ENCODE measurements at places on chromosomes 3 and 15.

DNA sequence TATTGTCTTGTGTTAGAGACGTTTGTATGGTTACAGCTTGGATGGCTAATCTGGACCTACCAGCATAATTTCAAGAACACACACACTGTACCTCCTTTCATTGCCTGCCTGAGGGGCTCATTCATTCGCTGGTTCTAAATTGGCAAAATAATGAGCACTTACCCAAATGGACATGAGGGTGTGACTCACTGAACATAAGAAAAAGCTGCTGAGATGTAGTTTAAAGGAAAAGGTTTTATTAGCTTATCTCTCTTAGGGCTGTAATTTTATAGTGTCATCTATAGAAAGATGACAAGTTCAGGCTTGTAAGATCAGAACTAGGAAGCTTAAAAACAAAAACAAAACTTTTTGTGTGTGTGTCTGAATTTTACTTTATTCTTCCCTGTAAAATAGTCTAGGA lies 120.7 kb upstream of the WNT7A start:
- DNase-seq, result no peak

DNA sequence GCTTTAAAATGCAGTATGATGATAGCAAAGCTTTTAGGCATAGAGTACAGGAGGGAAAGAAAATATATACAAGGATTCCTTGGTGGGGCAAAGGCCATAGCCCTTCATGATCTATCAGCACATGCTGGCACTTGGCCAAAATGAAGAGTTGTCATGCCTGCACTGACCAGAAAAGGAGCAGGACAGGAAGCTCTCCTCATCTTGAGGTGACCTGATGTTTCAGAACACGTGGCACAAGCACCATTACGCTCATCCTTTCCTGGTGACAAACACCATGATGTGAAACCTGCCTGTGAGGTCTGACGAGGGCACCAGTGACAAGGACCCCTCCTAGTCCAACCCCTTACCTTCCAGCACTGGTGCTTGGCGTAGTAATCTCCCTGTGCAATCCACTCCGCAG lies 77.9 kb upstream of the DCLK3 start:
- no peak for DNase-seq

DNA sequence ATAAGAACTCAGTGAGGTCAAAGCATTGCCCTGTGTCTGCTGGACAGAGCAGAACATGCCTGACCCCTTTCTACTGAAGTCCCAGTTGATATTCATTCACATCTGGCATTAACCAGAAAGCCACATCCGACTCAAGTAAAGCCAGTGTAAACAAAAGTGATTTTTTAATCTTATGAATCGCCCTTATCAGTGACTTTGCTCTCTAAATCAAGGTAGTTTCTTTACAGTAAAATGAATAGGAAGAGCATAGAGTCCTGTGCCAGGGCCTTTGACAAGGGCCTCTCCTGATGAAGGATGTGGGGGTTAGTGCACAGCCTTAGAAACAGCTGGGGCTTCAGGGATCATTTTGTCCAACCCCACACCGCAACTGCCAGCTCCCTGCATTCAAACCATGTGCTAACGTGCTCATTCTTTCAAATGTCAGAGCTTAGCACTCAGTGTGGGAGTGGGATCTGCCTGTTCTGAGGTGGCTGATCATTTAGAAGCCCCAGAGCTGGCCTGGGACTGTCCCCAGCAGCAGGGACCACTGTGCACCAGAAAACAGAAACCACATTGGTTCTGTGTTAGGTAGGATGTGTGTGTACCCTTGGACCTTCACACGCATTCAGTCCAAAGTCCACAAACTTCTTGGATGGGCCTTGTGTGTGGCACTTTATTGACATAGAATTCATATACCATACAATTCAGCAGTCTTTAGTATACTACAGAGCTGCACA lies 55.3 kb downstream of the CCR4 start:
- no peak for DNase-seq

DNA sequence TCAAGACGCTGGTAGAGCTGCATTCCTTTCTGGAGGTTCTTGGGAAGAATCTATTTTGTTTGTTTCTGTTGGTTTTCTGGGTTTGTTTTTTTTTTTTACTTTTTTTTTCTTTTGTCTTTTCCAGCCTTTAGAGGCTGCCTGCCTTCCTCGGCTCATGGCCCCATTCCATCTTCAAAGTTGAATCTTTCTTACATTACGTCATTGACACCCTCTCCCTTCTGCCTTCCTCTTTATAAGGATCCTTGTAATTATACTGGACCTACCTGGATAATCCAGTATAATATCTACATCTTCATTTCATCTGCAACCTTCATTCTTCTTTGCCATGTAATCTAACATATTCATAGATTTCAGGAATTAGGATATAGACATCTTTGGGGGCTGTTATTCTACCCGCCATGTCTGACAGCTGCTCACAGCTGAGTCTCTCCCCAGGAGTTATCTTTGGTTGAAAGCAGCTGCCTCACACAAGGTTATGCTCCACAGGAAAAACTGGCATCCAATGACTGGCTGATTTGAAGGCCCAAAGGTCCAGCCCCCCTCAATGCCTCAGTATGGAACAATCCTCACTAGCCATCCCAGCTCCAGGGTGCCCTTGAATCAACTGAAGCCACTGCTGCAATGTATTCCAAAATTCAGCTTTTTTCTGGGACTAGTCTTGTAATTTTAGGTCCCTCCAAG lies 38.4 kb upstream of the THBS1 start:
- no peak for DNase-seq

- no peak for DNase-seq
Observed at GRCh38 chr15:88301311-88301710, 44.8 kb upstream of the NTRK3 start.

DNA sequence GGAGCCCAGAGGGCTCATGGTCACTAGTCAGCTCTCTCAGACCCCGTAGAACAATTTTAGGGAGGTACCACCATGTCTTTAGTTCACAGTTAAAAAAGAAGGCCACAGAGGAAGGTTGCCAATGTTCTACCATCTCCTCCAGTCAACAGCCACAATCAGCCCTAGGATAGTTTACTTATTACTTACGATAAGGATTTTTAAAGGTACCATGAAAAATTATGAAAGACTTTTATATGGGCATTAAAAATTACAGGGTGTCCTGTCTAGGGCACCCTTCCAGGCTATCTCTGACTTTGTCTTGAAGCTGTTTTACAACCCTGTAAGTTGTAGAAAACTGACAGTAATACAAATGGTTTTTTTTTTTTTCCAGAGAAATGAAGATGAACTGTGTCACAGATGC lies 57.9 kb downstream of the CAPN7 start:
- no peak for DNase-seq

DNA sequence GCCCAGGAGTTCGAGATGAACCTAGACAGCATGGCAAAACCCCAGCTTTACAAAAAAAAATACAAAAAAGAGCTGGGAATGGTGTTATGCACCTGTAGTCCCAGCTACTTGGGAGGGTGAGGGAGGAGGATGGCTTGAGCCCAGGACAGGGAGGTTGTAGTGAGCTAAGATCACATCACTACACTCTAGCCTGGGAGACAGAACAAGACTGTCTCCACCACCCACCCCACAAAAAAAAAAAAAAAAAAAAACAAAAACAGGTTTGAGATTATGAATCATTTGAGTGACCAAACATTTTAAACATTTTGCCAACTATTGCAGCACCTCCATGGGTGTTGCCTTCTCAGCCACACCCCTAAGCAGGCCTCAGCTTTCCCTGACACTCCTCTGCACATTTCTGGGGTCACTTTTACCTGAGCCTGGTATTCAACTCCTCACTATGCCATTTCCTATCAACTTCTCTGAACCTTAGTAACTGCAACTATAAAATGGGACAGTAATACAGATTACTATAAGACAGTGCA lies 41.8 kb downstream of the IL5RA start:
- no peak for DNase-seq

GRCh38 chr3:24302396-24302795 lies 192.3 kb downstream of the THRB start:
- DNase-seq, result no peak

DNA sequence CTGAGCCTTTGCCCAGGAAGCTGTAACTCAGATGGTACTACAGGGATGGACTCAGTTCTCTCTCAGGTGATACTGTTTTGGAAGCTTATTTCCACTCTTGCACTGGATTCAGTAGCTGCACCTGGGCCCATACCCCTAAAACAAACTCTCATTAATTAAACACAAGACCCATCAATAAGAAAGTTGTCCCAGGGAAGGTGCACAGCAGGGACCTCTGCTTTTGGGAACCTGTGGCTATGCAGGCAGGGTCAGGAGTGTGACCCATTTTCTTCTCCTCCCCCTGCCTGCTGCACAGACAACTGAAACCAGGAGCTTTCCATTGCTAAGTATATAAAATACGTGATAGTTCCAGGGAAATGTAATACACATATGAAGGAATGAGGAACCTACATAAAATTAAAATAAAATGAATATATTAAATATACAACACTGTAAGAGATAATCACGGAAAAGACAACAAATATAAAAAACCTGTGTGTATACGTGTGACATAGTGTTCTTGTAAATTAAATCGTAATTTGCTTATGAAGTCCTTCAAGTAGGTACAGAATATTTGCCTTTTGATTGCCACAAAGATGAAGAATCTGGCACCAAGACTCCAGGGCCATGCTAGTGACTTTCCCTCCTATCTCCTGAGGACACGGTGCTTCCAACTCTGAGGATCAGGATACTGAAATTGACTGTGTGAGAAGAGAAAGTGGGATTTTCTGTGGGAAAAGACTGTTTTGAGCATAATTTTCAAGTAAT lies 101.6 kb upstream of the GOLGA6L6 start:
- no peak for DNase-seq

DNA sequence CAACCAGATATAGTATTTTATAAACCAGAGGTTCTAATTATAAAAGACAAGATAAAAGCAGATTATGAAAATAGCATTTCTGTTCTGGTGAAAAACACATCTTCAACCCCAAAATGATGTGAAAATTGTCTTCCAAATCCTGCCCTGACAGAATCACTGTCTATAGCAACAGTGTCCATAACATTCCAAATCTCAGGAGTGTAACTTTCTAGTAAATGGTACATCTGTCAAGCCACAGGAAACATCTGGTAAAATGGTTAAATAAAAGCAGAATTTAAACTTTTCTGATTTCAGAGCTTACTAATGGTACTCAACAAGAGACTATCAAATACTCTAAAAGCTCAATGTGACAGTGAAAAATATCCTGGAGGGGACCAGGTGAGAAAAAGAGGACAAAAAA lies 60.5 kb downstream of the VGLL4 start:
- DNase-seq, result no peak

DNA sequence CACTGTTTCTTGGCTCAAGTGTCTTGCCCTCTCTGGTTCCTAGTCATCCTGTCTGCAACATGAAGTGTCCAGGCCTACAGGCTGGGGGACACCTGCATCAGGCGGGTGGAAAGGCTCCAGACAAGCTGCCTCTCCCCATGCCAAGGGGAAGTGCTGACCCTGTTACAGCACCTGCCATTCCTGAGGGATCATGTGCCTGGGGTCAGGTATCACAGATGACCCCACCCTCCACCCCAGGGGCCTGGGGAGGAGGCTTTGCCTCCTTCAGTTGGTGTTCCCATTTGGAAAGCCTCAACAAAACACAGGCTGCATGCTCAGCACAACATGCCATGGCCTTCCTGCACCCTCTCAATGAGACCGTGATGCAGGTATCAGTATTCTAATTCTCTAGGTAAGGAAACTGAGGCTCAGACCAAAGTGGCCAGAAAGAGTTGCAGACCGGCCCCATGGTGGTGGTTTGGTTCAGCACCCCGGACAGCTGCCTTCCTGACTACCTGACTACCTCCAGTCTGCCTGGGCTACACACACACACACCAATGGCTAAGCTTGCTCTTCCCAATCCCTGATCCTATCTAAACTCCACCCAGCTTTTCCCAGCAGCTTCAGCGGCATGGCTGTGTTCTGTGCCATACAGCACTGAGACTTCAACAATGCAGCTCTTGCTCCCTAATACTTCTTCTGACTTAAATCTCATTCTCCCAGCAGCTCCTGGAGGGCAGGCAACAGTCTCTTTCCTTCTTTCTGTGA lies 69.7 kb upstream of the LINGO1 start:
- no peak for DNase-seq

GRCh38 chr3:4495294-4496086 lies 2.3 kb downstream of the ITPR1 start:
- DNase-seq, result no peak

DNA sequence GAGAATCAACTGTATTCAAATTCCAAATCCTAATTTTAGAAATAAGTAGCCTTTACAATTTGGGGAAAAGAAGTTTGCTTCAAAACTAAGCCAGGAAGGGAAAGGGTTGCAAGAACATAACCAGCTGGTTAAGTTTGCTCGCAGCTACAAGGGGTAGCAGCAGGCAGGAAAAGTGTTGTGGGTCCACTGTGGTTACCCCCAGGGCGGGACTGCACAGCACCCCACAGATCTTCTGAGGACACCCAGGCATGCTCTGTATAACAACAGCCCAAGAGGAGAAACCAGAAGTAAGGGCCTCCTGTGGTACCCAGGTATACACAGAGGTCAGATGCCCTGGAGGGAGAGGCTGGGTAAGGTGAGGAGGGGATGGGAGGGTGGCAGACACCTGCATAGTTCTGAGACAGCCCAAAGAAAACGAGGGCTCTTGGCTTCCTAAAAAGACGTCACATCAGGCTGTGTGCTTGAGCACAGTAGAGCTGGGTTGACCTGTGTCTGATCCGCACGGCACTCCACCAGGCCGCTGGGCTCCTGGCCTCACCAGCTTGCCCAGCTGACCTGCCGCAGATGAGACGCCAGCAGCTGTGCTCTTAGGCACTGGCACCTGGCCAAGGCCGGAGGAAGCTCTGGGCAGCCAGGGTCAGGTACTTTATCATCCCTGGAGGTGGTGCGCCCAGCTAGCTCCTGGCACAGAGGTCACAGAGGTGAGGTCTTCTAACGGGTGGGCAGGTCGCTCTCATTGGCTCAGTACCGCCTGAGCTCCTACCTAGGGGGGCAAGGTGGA lies 81.8 kb upstream of the SNRPA1 start:
- no peak for DNase-seq

GRCh38 chr3:127851899-127852298 lies 29.6 kb upstream of the MGLL start:
- no peak for DNase-seq

DNA sequence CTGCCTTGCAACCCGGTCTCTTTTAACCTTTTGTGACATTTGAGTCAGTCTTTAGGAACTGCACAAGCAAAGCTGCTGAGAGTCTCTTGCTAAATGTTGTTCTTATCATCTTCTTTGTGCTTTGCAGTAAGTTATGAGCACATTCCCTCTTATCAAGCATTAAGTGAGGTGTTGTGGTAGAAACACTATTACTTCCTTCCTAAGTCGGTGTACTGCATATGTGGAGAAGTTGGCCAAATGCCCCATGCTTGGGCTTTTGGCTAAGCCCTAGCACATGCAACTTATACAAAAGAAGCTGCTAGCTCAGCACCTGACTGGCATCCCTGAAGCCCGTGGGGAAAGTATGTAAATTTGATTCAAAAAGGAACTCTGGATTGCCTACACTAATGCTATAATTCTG lies 136.5 kb upstream of the RBMS3 start:
- no peak for DNase-seq

DNA sequence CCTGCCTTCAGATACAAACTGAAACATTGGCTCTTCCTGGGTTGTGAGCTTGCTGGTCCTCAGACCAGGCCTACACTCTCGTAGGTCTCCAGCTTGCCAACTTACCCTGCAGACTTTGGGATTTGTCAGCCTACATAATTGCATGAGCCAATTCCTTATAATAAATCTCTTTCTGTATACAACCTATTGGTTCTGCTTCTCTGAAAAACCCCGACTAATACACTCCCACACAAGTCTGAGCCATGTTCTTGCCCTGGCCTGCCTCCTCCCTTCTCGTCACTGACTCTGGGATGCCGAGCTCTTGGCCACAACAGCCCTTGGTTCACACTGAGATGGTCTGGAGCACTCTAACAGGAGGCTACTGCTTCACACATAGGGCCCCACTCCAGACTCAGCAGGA lies 9.5 kb downstream of the CYP19A1 start:
- DNase-seq, result no peak

Data from stimulated activated CD4-positive, alpha-beta T cell treated with anti-CD3 and anti-CD28 coated beads, Interleukin-1b, Interleukin-23, amount 100 ng/mL, for 24 hours (primary cell).